ENCODE measurements at places on chromosomes 2 and 18.

DNA sequence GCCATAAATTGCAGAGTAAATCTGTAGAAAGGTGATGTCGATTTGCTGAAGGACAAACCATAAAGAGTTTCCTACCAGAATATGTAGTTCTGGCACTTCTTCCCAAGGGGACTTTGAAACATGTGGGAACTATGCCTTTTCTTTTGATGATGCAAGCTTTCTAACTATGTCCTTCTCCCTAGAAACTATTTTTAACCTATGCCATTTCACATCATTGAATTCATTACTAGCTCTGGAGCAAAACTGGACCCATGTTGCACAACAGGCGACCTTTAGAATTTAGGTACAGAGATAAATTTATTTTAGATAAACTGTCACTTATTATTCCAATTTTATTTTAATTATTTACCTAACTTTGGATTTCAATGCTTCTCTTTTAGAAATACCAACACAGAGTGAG lies 186.5 kb downstream of the CCDC102B start:
- no peak for DNase-seq

DNA sequence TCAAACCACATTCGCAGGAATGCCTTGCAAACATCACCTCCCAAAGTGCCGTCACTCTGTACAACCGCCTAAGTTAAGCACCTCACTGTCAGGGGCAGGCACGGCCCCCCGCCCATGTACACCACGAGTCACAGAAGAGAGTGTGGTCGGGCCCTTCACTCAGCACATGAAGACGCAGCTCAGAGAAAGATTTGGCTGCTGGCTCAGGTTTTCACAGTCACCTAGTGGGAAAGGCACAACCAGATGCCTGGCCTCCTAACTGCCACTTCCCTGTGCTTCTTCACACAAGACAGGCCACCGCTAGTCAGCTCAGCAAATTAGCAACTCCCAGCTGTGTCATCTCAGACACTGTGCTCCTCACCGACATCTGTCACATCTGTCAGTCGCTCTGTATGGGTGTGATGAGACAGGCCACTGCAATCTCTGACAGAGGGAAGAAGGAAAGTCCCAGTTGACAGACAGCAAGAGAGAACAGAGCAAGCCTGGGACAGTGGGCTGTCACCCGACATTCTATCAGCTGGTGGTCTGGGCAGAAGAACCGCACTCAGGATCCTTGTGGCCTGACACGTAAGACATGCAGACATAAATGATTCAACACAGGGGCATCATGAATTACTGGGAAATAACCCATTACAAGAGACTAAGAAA lies 60.8 kb downstream of the CRACDL start:
- no peak for DNase-seq

- DNase-seq = no peak
These were observed 520.1 kb downstream of the DSC3 start for GRCh38 chr18:30522288-30522929.

- no peak for DNase-seq
These were observed 21.9 kb downstream of the PPM1B start for GRCh38 chr2:44190526-44190925.

DNA sequence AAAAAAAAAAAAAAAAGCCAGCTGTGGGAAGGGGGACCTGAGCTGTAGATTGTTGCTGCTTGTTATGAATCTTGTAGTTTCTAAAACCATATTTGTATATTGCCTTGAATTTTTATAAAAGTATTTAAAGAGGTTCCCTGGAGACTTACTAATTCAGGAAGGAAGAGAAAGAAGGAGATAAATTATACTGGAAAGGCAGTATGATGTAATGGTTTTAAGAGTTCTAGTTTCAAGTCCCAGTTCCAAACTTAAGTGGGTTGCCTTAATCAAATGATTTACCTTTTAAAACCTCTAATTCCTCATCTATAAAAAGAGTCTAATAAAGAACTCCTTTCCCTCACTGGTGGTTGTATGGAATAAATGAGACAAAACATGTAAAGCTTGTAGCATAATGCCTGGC lies 62.2 kb downstream of the PTRHD1 start:
- no peak for DNase-seq

GRCh38 chr2:126899616-126900185 lies 1.0 kb downstream of the TEX51 start:
- DNase-seq = no peak

Data from HTR-8/SVneo (cell line).